ENCODE measurements at places on chromosomes 2 and 18. TPM values are rescaled to one million over a fixed set of nuclear protein-coding genes. Genes with fewer than 3 reads are reported as not detected.

Gene GRHL1
- 15.9 TPM for total RNA-seq

Gene SCN1A
- total RNA-seq: 0.32 TPM

Gene CMPK2
- total RNA-seq: 8.9 TPM

- DNase-seq: no peak
Measured at GRCh38 chr2:149000158-149000938, 38.2 kb upstream of the LYPD6B start.

DNA sequence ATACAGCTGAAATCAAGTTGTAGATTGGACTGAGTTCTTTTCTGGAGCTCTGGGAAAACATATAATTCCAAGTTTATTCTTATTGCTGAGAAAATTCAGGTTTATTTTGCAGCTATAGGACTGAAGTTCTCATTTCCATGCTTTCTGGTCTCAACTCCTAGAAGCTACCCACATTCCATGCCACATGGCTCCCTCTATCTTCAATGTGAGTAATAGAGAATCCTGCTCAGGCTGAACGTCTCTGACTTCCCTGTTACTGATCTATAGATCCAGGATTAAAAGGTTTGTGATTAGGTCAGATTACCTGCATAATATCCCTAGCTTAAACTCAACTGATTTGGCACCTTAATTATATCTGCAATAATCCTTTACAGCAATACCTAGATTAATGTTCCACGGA lies 453.8 kb upstream of the MC4R start:
- DNase-seq: no peak

- no peak for DNase-seq
Measured at GRCh38 chr18:58398648-58399398, 230.1 kb downstream of the ALPK2 start.

Gene CCDC85A
- total RNA-seq: 7.1 TPM

- DNase-seq: no peak
Measured at GRCh38 chr18:21074336-21075323, 37.0 kb downstream of the ROCK1 start.

- DNase-seq: no peak
Measured at GRCh38 chr2:241759067-241759807, 17.4 kb upstream of the GAL3ST2 start.

- no peak for DNase-seq
Measured at GRCh38 chr2:109715313-109715805, 78.7 kb upstream of the RGPD5 start.

- DNase-seq: no peak
Measured at GRCh38 chr2:36389091-36389564, 33.5 kb downstream of the CRIM1 start.

DNA sequence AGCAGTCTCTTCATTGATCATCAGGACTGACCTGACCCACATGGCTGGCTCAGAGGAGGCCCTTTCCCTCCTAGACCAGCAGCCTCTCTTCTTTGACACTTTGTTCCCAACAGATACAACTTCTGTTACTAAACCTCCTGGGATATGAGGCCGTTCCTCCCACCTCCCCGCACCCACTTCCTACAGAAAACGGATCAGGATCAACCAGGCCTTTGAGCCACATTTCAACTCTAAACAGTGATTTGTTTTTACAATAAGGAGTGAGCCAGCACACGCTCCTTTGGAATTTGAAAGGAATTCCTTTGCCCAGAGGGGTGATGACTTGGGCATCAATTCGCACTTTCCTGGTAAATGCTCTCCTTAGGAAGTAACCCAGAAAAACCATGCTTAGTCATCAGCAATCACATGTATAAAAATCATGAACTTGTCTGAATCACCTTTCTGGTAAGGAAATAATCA lies 180.4 kb downstream of the FAM124B start:
- no peak for DNase-seq

Gene FOXI3
- total RNA-seq: not detected

DNA sequence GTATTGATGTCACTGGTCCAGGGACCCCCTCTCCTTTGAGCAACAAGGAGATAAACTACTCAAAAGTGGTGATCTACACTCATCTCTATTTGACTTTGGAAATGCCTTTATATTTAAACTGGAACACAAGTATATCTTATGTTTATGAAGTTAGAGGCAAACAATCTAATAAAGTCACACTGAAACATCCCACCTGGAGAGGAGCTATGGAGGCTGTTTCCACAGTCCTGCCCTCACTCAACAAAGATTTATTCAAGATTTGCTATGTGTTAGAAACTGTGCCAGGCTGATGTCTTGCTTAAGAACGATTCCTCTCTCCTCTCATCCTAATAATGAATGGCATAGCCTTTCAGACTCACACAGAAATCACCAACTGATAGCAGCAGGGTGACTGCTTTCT lies 140.8 kb downstream of the ALPK2 start:
- no peak for DNase-seq

GRCh38 chr2:36356298-36356989 lies 866 bp downstream of the CRIM1 start:
- no peak for DNase-seq

- no peak for DNase-seq
Measured at GRCh38 chr18:13125191-13125590, 93.4 kb upstream of the LDLRAD4 start.

DNA sequence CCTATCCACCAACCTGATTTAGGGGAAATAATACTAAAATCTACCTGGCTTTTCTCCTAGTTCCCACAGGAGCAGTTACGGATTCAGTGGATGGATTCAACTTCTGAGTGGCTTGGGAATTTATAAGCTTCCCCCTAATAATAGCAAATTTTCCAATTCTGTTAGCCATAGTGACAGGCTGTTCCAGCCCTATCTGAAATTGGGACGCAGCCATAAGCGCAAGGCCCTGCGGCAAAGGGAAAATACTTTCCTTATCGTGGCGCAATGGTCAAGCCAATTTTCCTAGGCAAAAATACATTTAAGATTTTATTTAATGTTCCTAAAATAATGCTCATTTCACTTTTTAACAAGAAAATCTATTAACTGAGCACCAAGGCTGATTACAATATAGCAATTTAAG lies 49.7 kb downstream of the CDH2 start:
- no peak for DNase-seq

DNA sequence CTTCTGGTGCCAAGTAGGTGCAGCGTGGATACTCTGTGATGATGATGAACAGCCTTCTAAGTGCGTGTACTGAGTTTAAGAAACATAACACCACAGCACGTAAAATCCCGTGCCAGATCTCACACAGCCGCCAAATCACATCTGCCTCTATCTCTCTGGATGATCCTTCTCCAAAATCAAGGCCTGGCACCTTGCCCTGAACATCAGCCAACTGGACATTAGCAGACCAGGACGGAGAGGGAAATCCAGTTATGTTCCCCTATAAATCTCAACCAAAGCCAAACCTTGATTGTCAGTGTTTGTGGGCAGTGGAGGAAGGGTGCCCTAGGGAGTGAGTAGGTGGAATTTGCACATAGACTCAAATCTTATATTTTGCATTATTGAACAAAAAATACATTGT lies 164.3 kb downstream of the MIB1 start:
- DNase-seq: peak; percentile 50

DNA sequence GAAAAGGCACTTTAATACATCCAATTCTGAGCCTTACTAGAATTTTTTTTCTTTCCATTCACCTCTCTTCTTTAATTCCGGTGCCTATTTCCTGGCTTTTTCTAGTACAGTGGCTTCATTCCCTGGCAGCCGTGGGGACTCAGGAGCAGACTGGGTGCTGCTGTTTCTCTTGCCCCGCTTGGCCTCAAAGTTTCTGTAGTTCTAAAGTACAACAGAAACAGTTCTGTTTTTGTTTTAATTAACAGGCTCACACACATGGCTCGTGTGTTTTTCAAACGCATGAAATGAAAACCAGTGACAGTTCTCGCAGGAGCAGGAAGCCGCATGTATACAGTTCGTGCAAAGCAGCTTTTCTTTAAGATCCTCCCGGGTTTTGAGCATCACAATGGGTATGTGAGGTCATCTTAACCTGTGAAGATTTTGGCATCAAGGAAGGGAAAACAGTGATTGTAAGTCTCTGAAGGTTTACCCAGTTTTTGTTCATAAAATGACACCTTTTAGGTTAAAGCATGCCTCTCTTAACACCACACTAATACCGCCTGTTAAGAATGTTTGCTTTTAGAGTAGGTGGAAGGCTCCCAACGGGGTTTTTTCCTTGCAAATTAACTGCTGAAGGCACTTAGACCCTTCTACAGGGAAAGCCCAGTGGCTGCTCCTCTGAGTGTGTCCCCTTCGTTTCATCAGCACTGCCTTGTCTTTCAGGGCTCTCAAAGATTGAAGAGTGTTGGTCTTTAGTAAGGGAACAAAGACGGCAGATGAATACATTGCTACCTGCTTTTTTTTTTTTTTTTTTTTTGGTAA lies 5.8 kb downstream of the FZD7 start:
- DNase-seq: no peak

DNA sequence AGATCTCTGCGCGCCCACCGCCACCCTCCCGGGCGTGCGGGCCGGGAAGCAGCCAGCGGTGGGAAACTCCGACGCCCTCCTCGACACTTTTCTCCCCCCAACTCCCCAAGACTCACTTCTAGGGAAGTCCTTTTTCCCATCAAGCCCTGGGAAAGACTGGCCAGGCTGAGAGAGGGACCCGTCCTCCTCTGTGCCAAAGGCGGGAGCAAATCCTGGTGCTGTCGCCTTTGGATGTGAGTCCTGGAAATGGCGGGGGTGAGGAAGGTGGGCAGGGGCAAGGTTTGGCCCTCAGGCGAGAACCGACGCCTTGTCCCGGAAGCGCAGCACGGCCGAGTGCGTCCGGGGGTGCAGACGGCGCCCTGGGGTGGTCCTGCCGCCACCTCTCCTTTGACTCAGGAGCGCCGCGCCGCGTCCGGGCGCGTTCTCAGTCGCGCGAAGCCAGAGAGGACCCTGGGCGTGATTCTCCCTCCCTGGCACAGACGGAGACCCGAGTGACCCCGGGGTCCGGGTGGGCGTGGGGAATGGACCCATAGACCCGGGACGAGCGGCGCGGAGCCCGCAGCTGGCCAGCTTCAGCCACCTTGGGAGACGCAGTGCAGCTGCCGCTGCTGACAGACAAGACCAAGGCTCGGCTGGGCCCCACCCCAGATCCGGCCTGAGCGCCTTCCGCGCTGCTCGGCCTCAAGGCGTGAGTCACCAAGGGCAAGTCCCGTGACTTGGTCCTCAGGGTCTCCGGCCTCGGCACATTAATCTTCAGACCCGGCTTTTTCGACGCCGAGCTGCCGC lies 3.5 kb upstream of the LBX2 start:
- no peak for DNase-seq

DNA sequence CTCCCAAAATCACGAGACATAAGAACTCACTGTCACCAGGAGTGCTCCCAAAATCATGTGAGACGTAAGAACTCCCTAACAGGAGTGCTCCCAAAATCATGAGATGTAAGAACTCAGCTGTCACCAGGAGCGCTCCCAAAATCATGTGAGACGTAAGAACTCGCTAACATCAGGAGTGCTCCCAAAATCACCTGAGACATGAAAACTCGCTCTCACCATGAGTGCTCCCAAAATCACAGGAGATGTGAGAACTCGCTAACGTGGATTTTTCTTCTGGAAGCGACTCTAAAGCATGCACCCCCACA lies 53.1 kb downstream of the CTDP1 start:
- no peak for DNase-seq

DNA sequence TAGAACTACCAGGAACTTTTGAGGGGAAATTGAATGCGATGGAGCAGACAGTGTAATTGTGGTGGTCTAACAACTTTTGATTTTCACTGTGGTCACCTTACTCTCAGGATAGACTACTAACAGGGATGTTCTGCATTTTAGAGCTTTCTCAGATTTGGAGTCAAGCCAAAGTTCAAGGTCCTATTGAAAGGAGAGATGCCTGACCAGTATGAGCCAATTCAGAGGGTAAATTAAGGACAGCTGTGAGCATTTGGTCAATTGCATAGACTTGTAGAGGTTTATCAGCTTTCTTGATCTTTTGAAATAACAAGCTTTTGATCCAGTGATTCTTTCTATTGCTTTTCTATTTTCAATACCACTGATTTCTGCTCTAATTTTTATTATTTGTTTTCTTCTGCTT lies 1095.7 kb upstream of the CNTNAP5 start:
- DNase-seq: no peak

- no peak for DNase-seq
Measured at GRCh38 chr2:241810307-241811200, 1.6 kb downstream of the NEU4 start.
